ENCODE measurements at places on chromosomes 2 and 18. TPM values are rescaled to one million over a fixed set of nuclear protein-coding genes. Genes with fewer than 3 reads are reported as not detected.

DNA sequence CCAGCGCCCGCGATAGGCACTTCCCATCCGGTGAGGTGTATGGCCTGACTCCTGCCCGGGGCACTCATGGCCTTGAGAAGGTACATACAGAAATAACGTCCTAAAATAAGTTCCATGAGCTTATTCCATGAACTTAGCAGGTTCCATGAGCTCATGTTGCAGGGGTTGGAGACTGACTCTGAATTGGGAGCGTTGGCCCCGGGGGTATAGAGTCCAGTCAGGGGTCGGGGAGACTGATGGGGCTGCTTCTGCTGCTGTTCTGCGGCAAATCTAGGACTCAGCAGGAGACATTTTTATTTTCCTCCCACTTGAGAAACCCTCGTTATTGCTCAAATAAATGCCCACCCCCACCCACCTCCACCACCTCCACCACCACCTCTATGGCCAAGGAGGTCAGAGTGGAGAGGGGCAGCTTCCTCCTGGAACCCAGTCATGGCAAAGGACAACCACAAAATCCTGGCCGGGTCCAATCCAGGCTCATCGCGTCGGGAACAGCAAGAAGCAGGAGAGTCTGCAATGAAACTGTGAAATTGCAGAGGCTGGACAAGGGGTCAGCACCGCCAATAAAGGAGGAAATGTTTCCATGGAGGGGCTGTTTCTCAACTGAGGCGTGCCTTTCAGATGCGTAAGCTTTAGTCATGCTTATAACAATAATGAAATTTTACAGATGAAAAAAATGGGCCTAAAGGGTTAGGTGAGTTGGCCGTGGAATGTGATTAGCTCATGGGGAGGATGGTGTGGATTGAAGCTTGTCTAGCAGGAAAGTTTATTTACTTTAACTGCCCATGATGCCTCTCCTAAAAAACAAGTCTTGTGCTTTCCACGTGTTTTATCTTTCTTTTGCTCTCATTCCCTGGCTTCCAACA, 136.6 kb upstream of the ALKAL2 start:
- H3K27me3 ChIP-seq = no peaks in the 10 kb centered on the region
- H3K36me3 ChIP-seq = no peaks in the 10 kb centered on the region
- no peak overlapping the region for H3K4me3 ChIP-seq

Gene LYPD6B
- total RNA-seq = not detected

GRCh38 chr2:28587526-28588291, 91.8 kb downstream of the PLB1 start:
- peak overlapping the region; percentile 64 for H3K27ac ChIP-seq
- DNase-seq = no peak
- H3K27me3 ChIP-seq = no peaks in the 10 kb centered on the region
- H3K36me3 ChIP-seq = no peaks in the 10 kb centered on the region

GRCh38 chr2:98341241-98341640, 5.0 kb upstream of the CNGA3 start:
- H3K4me1 ChIP-seq = no peaks in the 10 kb centered on the region
- H3K27me3 ChIP-seq = peaks cover 11% of the 10 kb centered on the region
- no peak for DNase-seq
- H3K36me3 ChIP-seq = no peaks in the 10 kb centered on the region
- no peak overlapping the region for H3K4me3 ChIP-seq
- no peak overlapping the region for H3K27ac ChIP-seq

GRCh38 chr2:116057538-116057937, 1615.1 kb downstream of the DPP10 start:
- no peaks in the 10 kb centered on the region for H3K36me3 ChIP-seq
- H3K4me3 ChIP-seq = no peak overlapping the region
- H3K4me1 ChIP-seq = no peaks in the 10 kb centered on the region
- no peaks in the 10 kb centered on the region for H3K27me3 ChIP-seq
- no peak overlapping the region for H3K27ac ChIP-seq

DNA sequence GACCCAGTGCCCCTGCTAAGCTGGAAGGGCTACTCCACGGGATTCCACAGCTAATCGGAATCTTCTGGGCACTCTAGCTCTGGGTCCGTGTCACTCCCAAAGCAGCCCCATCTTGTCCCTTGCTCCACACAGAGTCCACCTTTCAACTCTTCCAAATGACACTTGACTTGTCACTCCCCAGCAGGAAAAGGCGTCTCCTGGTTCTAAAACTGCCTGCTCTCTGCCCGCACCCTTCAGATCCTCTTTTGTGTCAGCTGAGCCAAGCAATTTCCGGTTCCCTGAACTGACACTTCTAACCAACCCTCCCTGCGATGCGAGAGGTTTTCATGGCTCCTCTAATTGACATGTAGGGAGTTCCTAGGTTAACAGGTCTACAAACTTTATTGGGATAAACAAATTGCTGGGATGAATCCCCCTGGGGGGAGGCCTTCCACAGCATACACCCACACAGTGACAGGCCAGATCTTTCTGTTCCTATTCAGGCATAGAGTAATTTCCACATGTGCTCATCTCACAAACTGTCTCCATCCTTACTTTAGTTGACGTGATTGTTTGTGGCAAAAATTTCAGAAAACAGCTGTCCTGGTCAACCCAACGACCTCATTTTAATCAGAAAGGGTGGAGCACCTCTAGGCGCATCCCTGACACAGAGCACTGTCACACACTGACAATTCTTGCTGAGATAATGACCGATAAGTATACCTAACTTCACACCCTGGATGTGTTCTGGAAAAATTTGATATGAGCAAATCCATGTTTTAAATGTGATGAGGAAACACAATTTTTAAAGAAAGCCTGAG, 104.9 kb downstream of the RBMS1 start:
- peaks cover 79% of the 10 kb centered on the region for H3K4me1 ChIP-seq
- no peaks in the 10 kb centered on the region for H3K27me3 ChIP-seq
- H3K4me3 ChIP-seq = peak overlapping the region; percentile 8
- DNase-seq = peak; percentile 64
- H3K36me3 ChIP-seq = no peaks in the 10 kb centered on the region
- H3K27ac ChIP-seq = peak overlapping the region; percentile 90

Gene ADAM23
- total RNA-seq = 87.4 TPM

All from heart left ventricle (tissue), 16 donors.